A549 treated with dexamethasone at 1 μM for 4 hours (cell line): ENCODE measurements at places on chromosomes 3 and 15. TPM values are rescaled to one million over a fixed set of nuclear protein-coding genes. Genes with fewer than 3 reads are reported as not detected.

The ARL8B gene
- total RNA-seq = 57.8 to 74.8 TPM (median 66.0 TPM) in 5 replicates

The VIPR1 gene
- 1.2 to 2.3 TPM (median 1.7 TPM) in 5 replicates for total RNA-seq

The ARPC4 gene
- total RNA-seq = 157 to 244 TPM (median 171 TPM) in 5 replicates

The SYNPR gene
- not detected in 5 replicates for total RNA-seq

The GUCA1C gene
- not detected in 5 replicates for total RNA-seq

The SLC15A2 gene
- 0.11 to 0.21 TPM (median 0.19 TPM) in 4 of 5 replicates, not detected in the other for total RNA-seq

The MORC1 gene
- total RNA-seq = 0.02 TPM in 1 of 5 replicates, not detected in the others

The FAM3D gene
- total RNA-seq = not detected in 5 replicates

The SLC22A13 gene
- total RNA-seq = 0.07 to 0.09 TPM (median 0.08 TPM) in 4 of 5 replicates, not detected in the other

The OR5K2 gene
- not detected in 5 replicates for total RNA-seq

The RTP4 gene
- total RNA-seq = not detected in 5 replicates

The MINAR1 gene
- 0.41 to 0.59 TPM (median 0.53 TPM) in 5 replicates for total RNA-seq
